ENCODE measurements at places on chromosomes 3 and 15.

DNA sequence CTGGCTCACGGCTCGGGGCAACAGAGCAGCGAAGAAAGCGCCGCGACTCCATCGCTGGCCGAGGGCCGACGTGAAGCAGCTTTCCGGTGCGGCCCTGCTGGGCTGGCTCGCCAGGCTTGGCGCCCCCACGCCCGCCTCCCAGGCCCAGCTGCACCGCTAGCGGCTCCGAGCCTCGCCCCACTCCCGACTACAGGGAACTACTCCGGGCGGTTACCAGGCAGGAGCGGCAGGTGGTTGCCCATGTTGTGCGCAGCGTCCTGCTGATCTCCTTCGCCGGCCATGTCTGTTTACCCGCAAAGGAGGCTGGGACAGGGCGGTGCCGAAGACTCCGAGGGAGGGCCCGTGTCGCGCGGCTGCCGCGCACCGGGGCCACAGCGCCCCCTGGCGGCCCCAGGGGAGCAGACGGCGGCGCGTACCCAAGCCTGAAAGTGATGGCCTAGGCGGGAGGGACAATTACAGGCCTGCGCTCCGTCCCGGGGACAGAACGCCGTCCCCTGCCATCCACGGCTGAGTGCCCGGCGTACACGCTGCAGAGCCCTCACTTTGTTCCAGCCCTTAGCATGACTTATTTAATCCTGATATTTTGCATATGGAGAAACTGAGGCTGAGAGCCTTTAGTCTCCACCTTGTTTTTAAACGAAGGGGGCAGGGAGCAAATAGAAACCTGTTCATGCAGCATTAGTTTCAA is at the start of gene CRBN:
Gene CRBN (minus strand): TSS at position 285 of the 688 bp plus-strand sequence. CDS start 4 bp downstream, at position 281.
- DNase-seq, result peak; percentile 79

GRCh38 chr3:114155370-114155821 is 23.5 kb downstream of the DRD3 start:
- DNase-seq, result peak; percentile 18

DNA sequence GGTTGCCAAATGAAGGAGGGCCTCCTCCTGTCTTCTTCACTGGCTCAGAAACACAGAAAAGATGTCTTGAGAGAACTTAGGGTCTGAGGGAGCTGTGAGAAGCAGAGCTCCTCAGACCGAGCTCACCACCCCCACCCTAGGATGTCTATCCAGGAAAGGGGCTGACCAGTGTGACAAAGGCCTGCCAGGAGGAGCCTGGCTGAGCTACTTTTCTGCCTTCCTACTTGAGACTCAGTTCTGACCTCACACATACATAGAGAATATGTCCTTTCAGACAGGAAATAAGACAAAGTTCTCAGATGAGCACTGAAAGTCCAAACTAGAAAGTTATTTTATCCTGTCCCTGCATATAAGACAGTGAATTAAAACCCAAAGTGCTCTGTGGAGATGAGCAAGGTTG is 54.5 kb downstream of the KIF9 start:
- DNase-seq, result no peak

GRCh38 chr3:46372492-46373359 is 2.0 kb downstream of the CCR5 start:
- DNase-seq, result no peak

- no peak for DNase-seq
Measured at GRCh38 chr15:69602921-69603320, 150.3 kb downstream of the RPLP1 start.

- DNase-seq, result no peak
Measured at GRCh38 chr3:97425002-97425401, 339.6 kb upstream of the ARL6 start.

DNA sequence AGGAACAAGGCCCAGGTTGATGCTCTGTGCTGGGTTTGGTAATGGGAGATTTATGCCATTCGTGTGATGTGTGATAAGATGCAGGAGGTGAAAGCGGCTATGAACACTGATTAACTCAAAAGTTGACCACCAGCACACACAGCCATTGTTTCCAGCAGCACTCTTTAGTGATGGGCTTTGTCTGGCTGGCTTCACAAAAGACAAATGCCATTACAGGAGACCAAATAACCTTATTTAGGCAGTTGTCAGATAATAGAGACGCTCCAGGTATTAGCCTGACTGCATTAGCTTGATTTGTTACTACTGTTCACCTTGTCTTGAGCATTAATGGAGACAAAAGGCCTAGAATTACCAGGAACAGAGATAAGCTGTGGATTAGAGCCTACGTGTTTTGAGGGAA is 5.1 kb downstream of the HESX1 start:
- DNase-seq, result no peak

DNA sequence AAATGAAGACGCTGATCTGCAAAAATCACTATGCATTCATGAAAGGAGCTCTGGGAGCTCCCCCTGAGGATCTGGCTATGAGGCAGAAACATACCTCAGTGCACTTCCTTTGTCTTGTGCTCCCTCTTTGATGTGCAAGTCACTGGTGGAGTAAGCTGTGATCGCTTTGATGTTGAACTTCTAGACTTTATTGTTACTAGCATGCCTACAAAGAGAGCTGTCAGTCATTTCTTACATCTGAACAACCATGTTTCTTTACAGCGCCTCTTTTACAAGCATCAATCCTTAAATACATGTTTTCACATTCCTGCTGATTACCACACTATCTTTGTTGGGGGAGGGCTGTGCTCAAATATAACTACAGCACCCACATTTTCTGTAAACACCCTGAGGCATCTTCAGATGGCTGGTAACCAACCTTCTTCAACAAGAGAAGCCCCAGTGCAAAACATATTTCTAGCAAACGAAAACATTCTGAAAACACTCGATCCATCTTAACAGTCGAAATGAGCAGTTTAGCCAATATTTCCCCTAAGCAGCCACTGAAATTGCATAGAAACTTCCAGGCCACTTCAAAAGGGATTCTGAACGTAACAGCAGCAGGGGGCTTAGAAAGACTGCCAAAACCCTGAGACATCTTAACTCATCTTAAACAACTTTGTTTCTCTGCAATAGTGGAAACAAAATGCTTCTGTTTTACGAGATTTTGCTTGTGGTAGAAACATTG is 101.9 kb upstream of the ICE2 start:
- DNase-seq, result no peak

DNA sequence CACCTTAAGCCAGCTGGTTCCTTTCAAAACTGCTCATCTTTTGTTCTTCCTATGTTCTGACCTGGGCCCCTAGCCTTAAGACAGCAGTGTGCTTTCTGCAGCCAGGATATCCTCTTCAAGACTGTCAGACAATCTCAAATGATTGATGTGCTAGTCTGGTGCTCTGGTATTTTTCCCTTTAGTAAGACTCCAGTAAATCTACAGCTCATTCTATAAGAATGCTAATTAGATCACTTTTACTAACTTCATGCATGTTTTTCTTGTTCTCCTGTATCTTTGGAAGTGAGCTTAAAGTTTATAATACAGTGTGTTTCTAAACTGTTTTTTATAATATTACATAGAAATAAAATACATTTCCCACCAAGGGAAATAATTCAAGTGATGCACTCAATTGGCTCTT is 220.9 kb upstream of the NANOGP8 start:
- DNase-seq, result peak; percentile 41

GRCh38 chr3:137766041-137766875 is 2.1 kb downstream of the SOX14 start:
- no peak for DNase-seq

DNA sequence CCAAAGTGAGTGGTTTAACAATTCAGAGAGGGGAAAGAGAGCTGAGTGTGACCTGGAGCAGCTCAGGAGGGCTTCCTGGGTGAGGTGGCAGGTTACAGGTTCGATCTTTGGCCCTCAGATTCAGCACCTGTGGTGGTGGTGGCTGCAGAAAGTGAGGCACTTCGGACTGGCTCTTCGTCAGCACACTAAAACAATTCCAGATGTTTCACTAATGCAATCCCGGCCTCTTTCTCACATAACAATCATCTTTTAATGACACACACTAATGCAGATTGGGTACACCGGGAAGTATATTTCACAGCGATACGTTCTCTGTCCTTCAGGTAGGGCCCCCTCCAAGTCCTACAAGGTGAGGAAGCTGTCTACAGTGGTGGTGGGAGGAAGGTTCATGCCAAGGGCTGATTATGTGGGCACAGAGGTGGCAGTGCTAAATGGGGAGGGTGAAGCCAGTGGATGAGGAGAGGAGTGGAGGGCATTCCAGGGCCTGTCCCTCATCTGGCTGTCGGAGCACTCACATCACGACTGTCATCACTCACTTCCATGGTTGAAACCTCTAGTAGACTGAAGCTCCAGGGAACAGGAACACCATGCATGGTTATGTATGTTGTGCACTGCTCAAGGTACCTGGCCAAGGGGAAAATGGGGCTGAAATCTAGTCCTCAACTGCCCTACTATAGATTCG is 171.1 kb downstream of the RAB11A start:
- no peak for DNase-seq

GRCh38 chr3:16137044-16137443 is 37.4 kb upstream of the GALNT15 start:
- no peak for DNase-seq

- DNase-seq, result no peak
Measured at GRCh38 chr3:43817825-43818224, 127.1 kb downstream of the ABHD5 start.

DNA sequence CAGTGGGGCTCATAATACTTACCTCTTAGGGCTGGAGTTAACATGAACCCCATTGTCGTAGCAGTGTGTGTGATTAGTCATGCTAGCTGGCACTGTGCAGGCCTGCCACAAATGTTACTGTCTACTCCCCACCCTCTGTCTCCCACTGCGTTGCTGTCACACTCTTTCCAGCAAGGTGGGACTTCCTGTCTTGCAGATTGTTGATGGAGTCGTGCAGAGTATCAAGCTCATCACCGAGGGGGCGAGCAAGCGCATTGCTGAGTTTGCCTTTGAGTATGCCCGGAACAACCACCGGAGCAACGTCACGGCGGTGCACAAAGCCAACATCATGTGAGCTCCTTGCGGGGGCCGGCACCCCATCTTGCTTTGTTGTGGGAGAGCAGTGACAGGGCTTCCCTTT is 12.9 kb downstream of the IDH3A start:
- DNase-seq, result no peak

- no peak for DNase-seq
Measured at GRCh38 chr3:129549006-129549800, 6.2 kb downstream of the H1-8 start.

- DNase-seq, result no peak
Measured at GRCh38 chr15:27410996-27411605, 440.1 kb downstream of the GABRG3 start.

DNA sequence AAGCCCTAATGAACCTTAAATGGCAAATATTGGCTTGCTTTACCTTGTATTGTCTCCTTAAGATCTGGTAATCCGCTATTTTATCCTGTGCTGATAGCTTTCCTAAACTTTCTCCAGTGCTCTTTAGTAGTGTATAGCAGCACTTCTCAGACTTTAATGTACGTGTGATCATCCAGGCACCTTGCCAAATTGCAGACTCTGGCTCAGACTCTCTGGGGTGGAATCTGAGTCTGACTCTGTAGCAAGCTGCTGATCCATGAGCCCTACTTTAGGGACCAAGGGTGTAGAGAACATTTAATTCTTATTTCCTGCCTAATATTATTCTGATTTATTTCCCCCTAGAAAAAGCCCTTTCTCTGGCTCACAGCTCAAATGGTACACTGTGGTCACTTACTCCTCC is 518.8 kb upstream of the ZNF385D start:
- DNase-seq, result no peak

DNA sequence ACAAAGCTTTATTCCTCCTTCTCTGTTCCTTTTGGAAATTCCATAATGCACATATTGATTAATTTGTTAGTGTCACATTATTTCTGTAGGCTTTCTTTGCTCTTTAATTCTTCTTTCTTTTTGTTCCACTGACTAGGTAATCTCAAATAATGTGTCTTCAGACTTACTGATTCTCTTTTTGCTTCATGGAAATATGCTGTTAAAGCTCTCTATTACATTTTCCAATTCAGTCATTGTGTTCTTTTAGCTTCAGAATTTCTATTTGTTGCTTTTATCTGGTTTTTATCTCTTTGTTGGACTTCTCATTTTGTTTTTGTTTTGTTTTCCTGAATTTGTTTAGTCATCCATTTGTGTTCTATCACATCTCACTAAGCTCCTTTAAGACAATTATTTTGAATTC is 147.0 kb upstream of the EOMES start:
- no peak for DNase-seq

DNA sequence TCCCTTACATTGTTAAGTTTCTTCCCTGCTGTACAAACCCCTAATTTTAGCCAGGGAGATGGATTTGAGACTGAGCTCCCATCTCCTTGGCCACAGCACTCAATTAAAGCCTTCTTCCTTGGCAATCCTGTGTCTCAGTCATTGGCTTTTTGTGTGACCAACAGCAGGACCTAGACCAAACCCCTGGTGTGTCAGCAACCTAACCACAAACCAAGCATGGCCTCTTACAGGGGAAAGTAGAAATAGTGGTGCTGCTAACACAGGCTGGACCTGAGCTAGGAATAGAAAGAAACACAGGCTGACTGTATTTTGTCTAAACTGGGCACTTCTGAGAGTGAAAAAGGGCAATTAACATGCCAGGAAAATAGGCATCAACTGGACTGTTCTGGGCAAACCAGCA is 37.9 kb downstream of the PPCDC start:
- DNase-seq, result no peak

DNA sequence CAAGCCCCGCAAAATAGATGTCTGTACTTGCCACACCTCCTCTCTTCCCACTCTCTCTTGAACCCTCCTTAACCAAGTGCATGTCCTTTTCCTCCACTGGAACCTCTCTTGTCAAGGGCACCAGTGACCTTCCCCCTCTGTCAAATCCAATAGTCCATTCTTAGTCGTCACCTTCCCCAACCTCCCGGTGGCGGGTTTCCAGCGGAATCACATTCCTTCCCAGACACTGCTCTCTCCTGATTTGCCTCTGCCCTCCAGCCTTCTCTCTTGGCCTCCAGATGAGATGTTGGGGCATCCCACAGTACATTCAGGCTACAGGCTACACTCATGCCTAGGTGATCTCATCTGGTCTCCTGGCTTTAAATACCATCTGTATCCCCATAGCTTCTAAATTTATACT is 31.1 kb downstream of the SCN5A start:
- DNase-seq, result no peak

DNA sequence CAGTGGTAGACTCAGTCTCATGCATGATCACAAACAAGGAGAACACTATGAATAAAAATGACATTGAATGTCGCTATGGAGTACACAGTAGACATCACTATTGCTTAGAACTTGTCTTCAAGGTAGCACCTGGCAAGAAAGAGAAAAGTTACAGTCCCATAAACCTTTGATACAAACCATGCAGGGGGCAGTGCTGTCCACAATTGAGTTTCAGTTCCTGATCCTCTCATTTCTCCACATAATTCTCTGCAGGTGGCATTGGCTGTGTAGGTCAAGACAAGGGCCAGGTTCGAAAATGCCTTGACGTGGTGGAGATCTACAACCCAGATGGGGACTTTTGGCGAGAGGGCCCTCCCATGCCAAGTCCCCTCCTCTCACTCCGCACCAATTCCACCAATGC is 47.9 kb downstream of the KBTBD12 start:
- no peak for DNase-seq

Measured in SW 1271 (cell line).